ENCODE measurements at places on chromosomes 5 and 9.
A peak's percentile ranks its signal among the peaks of the same experiment; 100 is the strongest.

- DNase-seq, result no peak
Observed at GRCh38 chr9:133761641-133762248, 23.6 kb upstream of the SARDH start.

DNA sequence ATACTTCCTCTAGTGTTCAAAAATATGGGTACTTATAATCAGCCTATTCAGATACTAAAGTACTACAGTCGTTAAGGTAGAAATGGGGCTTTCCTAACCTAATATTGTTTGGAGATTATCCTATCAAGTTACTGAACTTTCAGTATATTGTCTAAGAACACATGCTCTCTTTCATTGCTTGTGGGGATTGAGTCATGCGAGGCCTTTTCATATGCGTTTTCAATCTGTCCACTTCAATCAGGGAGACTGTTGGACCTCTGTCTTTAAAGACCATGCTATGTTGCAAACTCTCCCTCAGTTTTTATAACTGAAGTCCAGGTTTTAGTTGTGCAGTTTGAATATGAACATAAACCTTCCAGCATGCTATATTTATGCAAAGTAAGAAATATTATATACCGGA lies 15.0 kb downstream of the PRR16 start:
- DNase-seq, result peak; percentile 63

DNA sequence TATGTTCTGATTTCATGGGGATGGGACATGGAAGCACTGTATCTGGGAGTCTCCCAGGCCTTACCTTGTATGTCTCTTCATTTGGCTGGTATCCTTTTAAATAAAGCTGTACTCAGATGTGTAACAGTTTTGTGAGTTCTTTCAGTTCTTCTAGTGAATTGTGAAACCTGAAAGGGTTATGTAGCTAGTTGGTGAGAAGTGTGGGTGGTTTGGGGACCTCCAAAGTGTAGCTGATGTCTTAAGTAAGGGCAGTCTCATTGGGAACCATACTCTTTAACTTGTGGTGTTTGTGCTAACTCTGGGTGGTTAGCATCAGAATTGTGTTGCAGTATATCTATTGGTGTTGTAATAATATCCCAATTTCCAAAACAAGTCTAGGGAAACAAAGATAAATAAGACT lies 166.9 kb upstream of the CCNH start:
- DNase-seq, result no peak

GRCh38 chr9:71136696-71137095 lies 15.3 kb upstream of the TRPM3 start:
- DNase-seq, result no peak

- DNase-seq, result peak; percentile 12
Observed at GRCh38 chr5:169009123-169009522, 291.8 kb downstream of the SLIT3 start.

DNA sequence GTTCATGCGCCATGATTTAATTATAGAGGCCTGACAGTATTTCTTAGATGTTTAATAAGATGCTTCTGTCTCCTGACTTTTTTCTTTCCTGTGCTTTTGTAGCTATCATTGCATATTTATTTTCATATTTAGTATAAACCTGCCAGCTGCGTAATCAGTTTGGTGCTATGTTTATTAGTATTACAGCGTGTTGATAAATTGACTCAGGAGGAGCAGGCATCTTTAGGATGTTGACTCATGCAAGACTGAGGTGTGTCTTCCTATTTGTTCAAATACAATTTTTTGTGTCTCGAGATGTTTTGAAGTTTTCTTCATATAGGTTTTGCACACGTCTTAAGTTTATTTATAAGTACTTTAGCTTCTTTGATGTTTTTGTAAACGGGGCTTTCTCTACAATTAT lies 35.9 kb upstream of the EXOC3 start:
- DNase-seq, result no peak
